Left renal pelvis (tissue), 4 donors: ENCODE measurements at places on chromosomes 11 and 22.

DNA sequence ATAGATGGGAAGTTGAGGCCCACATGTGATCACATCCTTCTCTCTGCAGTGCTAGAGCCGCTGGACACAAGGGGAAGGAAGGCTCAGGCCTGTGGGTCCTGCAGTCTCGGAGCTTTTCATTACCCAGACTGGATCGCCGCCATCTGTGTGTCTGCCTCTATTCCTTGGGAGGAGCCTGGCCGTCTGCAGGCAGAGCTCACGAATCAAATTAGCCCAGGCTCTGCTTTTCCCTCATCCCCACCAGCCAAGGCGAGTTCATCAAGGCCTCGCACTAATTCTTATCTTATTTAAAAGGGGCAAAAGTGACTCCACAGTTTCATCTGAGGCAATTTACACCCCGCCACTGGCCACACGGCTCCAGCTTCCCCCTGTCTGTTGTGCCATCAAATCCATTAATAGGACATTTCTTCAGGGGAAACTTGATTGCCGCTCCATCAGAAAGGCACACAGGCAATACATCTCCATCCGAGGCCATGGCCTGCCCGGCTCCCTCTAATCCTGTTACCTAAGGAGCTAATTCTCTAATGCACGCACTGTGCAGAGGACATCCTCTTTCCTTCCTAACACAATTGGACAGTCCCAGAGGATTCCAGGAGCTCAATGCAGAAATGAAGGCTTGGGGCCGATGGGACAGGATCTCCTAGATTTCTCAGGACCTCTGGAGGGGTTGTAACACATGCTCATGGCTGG is 3.3 kb upstream of the HTR3A start:
- DNase-seq = no peak

- DNase-seq = no peak
These were observed 85.2 kb upstream of the FGF3 start for GRCh38 chr11:69904161-69904973.

DNA sequence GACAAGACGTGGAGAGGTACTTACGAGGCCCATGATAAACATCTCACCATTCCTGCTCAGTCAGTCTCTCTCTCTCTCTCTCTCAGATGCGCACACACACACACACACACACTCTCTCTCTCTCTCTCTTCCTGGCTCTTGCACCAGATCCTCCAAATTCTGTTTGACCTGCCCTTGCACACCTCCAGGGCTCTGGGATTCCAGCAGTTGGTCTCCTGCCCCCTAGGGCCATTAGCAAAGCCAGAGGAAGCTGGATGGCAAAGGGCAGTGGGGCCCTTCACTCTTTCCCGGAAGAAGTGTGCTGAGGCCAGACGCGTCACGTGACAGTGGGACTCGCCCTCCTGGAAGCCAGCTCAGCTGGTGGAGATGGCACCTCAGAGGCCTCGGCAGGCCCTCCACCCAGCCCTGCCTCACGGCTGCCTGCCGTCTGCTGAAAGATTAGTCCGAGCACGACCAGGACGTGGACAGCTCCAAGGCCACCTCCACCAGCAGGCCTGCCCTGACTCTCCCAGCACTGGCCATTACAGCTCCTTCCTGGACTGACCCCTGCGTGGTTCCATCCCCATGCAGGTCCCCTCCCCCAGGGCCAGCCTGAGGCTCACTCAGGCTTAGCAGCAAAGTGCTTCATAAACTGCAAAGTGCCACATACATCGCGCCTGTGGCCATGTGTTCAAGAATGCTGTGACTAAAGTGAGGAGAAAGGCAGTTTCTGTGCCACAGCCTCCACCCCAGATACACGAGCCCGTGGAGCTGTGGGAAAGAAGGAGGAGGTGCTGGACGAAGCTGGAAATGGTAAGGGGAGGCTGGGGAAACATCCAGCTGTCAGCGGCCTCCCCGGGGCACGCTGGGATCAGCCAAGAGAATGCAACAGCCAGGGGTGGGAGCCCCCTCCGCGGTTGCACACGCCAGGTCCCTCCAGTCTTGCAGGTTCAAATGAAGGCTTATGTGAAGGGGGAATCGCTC is 3.7 kb downstream of the PDGFB start:
- DNase-seq = no peak

DNA sequence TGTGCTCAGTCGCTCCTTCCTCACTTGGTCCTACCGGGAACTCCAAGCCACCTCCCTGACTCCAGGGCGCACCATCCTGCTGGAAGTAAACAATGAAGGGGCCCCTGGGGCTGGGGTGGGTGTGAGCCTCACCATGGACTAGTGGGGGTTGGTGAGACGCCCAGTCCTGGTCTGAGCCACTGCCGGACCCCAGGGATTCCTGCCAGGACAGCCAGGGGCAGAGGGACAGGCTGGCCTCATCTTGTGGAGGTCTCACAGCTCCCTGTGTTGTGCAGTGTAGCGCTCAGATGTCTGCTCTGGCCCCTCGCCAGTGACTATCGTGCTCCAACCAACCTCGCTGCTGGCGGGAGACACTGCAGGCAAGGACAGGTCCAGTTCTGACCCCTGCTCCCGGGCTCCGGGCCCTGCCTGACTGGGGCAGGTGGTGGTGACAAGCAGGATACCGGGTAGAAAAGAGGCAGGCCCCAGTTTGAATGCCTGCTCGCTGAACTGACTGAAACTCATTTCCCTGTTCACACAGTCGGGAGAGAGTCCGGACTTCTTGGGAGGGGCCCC is 1021.4 kb downstream of the BRD1 start:
- no peak for DNase-seq

DNA sequence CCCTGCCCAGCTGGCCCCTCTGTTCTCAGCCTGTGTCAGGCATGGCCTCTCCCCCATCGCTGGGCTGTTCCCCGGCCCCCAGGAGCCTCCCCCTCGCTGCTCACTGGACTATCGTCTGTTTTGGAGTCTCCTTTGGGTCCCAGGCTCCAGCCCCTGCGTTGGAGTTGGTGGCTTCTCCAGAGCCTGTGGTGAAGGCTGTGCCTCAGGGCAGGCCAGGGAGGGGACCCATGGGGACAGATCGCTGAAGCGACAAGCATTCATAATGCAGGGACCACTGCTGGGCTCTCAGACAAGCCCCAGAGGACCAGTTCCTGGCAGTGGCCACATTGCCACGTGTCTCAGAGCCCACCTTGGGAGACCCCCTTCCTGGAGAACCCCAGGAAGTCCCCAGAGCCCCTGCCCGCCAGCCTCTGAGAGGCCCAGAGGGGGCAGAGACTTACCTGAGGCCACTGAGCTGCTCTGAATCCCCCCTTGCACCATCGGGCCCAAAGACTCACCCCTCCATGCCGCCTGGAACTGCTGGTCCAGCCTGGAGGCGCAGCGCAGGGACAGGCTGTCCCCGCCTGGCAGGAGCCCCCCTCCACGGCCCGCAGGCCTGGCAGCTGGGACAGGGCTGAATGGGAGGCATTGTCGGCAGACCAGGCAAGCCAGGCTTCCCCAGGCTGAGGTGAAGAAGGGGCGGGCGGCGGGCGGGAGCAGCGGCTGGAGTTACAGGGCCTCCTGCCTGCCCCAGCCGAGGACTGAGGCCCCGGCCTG is at the start of gene CHADL:
TSS of gene CHADL (minus strand) at position 555 of the 756 bp plus-strand sequence. CDS start at position 505, 50 bp downstream.
- DNase-seq = no peak

- no peak for DNase-seq
These were observed 386.2 kb downstream of the TENM4 start for GRCh38 chr11:79054636-79055035.

GRCh38 chr11:125333354-125334073 is 162.6 kb downstream of the FEZ1 start:
- DNase-seq = no peak

GRCh38 chr11:83007909-83008580 is 63.7 kb downstream of the RAB30 start:
- no peak for DNase-seq

DNA sequence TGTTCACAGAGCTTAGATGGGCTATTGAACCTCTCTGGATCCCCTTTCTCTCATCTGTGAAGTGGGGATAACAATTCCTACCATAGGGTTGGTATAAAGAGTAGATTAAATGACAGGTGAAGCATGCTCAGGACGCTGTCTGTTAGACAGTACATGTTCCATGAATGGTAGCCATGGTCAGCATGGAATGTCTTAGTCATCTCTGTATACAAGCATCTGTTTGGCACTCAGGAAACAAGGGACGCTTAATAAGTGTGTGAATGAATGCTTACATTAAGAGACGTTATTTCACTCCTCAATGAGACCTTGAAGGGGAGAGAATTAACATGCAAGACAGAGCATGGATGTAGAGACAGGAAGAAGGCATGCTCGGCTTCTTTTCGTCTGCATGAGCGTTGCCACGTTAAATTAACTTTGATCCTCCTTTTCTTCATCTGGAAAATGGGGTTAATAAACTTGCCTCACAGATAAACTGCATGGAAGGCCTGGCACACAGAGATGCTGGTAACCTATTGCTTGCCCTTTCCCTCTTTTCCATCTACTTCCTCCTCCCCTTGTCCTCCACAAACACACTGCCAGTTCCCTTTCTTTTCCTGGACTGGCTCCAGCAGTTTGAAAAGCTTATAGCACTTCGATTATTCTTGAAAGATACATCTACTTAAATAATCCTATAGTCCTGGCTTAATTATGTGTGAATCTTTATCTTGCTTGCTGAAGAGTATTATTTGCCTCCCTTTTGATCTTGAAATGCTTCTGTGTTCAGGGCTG is 267.2 kb upstream of the MTNR1B start:
- no peak for DNase-seq

DNA sequence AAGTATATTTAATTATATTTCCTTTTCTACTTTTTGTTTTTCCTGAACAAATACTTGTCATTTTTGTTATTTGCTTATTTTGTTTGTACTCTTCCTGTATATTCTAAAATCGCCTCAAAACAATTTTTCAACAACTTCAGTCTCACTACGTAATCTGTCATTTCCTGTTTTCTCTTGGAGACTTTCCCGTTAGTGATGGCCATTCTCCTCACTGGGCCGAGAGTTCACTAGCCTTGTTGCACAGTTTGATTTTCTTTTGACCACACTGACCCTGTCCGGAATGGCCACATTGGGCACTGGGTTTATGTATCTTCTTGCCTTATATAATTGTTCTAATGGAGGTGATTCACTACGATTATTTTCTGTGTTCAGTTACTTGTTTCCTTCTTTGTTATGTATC is 726.1 kb downstream of the FAM181B start:
- DNase-seq = no peak

DNA sequence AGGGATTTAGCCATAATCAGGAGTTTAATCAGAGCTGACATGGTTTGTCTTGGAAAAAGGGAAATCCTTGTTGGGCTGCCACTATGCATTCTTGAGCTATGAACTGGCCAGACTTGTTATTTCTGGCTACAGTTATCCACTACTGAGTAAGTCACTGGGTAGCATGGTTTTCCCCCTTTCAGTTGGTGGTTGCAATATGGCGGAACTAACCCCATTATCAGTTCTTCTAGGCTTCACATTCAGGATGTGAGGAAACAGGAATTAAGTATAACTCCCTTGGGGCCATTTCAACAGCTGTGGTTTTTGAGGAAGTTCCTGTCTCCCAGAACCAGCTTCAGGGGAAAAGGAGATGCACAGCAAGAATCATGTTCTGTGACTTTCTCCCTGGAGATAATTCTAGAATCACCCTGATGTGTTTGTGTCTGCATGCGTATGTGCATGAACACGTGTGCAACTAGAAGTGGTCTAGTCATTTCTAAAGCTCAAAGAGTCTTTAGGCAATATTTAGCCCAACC is 103.0 kb upstream of the CD44 start:
- no peak for DNase-seq

DNA sequence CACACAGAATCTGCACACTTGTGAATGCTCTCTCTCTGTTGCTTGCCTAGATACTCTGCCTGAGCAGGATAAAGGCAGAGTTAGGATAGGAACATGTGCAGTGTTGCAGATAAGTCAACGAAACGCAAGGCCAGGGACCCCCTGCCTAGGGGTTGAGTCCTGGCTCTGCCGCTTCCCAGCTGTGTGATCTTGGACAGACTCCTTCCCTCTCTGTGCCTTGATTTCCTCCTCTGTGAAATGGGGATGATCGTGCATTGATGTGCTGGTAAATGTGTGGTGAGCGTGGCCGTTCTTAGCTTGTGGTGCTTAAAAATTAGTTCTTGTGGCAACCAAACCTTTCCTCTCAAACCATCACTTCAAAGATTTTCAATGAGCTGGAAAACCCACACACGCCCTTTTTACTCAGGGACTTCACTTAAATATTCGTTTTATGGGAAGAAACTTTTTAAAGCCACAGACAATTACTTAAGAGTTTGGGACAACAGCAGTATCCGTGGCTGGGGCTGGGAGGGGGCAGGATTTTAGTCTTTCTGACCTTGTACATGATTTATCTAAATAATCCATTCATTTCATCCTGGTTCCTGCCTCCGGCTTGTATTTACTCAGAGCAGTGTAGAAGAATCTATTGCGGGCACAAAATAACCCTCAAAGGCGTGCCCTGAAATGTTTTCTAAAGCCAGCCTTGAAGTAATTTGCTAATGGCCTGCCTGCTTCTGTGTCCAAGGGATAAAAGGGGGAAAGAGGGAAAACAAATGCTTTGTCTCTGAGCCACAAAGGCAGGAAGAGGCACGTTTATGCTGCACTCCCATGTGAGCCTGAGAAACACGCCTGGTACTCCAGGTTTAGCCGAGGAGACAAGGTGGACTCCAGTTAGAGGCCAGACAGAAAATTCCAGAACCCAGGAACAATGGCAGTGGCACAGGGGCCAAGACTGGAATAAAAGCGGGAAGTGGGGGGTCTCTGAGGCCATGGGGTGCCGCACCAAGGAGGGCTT is 85.0 kb upstream of the CRYBB3 start:
- DNase-seq = no peak

DNA sequence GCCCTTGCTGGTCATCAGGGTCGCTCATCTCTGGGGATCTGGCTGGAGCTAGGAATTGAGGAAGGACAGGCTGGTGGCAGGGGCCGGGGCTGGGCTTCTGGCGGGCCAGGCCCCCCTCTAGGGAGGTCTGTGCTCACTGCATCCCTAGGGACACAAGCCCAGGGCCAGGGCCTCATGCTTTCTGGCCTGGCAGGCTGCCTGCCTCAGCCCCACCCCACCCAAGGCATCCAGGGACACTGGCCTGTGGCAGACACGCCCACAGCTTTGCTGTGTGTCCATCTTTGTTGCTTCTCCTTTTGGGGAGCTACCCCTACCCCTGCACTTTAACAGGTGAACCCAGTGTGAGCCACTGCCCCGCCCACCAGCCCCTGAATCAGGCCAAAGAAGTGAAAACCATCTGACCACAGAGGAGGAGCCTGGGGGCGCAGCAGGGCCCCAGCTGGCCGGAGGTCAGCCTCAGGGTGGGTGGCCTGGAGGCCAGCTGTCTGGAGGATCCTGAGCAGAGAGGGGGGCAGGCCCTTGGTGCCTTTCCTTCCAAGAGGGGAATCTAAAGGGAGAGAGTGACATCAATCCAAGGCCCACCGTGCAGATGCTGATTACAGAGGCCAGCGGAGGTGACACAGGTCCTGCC is 26.8 kb upstream of the CELSR1 start:
- no peak for DNase-seq

DNA sequence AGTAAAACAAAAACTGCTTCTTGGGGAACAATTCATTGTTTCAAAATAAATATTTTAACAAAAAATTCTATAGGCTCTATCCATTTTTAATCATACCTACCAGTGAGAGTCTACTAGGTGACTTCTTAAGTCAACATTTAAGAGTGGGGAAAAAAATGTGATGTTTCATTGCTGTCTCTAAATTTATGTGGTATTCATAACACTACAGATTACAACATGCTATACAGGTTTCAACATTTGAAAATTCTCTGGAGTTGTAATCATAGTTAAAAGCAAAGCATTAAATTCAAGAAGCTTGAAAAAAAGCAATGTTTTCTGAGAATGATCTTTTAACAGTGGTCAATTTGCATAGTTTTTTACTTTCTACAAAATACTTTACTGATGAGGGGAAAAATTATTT is 18.3 kb downstream of the SBF2 start:
- no peak for DNase-seq

- DNase-seq = no peak
These were observed 457.7 kb downstream of the BRD1 start for GRCh38 chr22:49369726-49370626.
